ENCODE measurements at places on chromosomes 5 and 9.

- no peak for DNase-seq
These were observed 143.4 kb downstream of the GDNF start for GRCh38 chr5:37696190-37697021.

DNA sequence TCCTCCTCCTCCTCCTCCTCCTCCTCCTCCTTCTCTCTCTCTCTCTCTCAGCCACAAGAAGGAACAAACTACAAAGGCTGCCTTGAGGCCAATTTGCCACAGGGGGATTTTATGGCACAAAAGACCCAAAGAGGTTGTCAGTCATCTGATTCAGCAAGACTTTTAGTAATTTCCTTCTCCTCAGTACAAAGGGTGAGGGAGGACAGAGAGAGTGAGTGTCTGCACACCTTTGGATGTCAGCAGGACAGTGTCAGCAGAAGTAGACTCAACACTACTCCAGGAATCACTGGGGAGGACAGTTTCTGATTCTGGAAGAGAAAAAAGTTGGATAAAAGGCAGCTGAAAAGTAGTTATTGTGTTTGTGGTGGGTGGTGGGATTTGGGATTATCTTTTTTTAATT, 13.6 kb downstream of the TIMD4 start:
- DNase-seq = no peak

DNA sequence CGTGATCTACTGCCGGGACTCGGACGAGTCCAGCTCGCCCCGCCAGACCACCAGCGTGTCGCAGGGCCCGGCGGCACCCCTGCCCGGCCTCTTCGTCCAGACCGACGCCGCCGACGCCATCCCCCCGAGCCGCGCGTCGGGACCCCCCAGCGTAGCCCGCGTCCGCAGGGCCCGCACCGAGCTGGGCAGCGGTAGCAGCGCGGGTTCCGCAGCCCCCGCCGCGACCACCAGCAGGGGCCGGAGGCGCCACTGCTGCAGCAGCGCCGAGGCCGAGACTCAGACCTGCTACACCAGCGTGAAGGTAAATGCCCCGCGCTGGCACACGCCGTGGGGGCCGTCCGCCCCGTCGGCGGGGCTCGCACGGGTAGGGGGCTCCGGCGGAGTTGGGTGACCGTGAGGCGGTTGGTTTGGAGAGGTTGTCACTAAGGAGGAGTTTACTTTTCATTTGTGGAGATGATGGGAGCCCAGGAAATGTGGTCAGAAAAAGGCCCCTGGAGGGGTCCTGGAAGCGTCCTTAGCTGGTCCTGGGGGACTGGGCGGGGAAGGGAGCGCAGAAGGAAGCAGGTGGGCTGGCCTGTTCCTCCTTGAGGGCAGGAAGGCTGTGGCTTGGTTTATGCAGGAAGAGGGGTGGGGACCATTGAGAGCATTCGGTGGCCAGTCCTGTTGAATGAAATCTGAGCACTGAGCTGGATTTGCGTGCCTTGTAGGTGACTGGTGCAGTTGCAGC, 647 bp downstream of the PDE8B start:
- DNase-seq = no peak

- DNase-seq = no peak
These were observed 320.3 kb downstream of the ACTL7B start for GRCh38 chr9:108535526-108535925.

- no peak for DNase-seq
These were observed 21.0 kb upstream of the UBE2QL1 start for GRCh38 chr5:6427694-6428093.

DNA sequence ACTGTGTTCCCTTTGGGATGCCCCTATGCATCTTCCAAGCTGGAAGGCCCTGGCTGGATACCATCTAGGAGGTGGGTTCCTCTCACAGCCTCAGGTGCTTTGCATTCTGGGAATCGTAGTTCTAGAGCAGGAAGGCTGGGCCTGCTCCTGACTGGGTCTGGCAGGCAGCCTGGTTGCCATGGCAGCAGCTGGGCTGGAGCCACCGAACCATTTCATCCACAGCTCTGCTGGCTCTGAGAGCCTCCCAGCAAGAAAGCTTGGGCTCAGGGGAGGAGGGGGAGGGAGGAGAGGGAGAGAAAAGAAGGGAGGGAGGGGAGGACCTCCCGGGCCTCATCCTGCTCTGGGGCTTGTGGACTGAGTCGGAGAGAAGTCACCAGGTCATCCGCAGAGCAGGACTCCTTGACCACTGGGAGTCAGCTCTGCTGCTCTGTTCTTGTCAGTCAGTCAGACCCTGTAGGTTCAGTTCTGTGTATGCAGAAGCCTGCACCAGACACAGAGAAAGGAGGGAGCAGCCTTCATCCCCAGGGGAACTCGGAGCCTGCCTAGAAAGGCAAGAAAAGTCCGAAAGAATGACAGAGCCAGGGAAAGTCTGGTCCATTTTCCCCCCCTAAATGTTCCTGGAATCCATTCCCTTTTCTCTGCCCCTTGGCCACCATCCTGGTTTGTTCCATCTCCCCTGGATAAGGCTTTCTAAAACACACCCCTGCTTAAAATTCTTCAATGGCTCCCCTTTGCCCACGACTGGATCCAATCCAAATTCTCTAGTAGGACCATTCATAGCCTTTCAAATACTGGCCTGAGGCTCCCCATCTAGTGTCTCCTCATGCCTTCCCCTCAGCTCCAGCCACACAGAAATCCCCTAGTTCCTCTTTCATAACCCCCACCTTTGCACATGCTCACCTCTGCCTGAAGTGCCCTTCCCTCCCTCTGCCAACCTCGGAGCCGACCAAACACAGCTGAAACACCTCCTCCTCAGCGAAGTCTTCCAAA, 65.4 kb upstream of the ARAP3 start:
- DNase-seq = peak; percentile 35

DNA sequence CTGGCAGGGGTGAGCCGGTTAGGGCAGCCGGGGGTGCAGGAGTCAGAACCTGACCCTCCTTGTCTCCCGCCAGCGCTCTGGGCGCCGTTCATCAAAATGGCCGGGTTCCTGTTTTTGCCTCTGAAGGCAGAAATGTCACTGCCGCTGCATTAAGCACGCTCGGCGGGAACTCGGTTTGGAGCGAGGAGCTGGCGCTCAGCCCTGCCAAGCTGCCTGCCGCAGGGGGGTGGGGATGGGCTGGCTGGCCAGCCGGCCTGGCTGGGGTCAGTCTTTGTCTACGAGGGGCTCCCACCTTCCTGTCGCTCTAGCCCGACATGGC, 63.7 kb downstream of the CXXC5 start:
- DNase-seq = no peak

GRCh38 chr5:81795666-81796065, 44.8 kb upstream of the SSBP2 start:
- no peak for DNase-seq

- DNase-seq = no peak
These were observed 33.9 kb downstream of the HABP4 start for GRCh38 chr9:96483733-96484390.

DNA sequence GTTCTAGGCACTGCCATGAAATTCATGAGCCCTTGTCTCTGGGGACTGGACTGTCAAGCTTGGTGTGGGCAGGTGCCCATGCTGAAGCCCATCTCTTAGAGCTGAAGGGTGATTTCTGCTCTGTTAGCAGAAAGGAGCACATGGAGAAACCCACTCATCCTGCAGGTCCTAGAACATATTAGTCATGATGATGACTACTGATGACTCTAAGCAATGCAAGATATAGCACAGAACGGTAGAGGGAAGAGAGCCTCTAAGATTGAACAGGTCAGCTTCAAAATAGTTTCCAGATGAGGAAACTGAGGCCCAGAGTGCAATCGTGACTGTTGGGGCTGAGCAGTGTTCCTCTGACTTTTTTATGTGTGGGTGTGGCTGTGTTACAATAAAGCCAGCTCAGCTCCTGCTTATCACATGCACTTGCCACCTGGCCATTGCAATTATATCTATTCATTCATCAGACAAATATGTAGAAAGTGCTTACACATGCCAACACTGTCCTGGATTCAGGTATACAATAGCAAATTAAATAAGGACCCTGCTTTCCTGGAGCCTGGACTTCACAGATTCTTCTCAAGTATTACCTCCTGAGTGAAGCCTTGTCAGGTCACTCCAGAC, 140.2 kb upstream of the BRINP1 start:
- no peak for DNase-seq

- no peak for DNase-seq
These were observed 77.8 kb downstream of the TENT4A start for GRCh38 chr5:6791031-6791430.

GRCh38 chr5:150801117-150801927, 22.8 kb downstream of the SMIM3 start:
- DNase-seq = no peak

- no peak for DNase-seq
These were observed 57.0 kb downstream of the TRPC7 start for GRCh38 chr5:136308212-136308795.

DNA sequence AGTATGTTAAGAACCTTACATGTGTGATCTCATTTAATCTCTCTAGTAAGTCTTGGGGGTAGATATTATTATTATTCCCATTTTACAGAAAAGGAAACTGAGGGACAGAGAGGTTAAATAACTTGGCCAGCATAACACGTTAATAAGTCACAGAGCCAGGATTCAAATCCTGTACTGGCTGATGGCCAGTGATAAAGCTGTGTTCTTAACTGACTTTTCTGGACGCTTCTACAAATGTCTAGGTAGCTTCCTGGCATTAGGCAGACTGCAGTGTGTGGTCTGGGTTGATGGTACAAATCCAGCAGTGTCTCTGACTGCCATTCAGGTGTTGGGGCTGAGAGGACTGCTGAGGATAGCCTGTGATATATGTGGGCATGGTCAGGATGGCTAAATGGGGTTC, 125.8 kb upstream of the CXCL14 start:
- no peak for DNase-seq

DNA sequence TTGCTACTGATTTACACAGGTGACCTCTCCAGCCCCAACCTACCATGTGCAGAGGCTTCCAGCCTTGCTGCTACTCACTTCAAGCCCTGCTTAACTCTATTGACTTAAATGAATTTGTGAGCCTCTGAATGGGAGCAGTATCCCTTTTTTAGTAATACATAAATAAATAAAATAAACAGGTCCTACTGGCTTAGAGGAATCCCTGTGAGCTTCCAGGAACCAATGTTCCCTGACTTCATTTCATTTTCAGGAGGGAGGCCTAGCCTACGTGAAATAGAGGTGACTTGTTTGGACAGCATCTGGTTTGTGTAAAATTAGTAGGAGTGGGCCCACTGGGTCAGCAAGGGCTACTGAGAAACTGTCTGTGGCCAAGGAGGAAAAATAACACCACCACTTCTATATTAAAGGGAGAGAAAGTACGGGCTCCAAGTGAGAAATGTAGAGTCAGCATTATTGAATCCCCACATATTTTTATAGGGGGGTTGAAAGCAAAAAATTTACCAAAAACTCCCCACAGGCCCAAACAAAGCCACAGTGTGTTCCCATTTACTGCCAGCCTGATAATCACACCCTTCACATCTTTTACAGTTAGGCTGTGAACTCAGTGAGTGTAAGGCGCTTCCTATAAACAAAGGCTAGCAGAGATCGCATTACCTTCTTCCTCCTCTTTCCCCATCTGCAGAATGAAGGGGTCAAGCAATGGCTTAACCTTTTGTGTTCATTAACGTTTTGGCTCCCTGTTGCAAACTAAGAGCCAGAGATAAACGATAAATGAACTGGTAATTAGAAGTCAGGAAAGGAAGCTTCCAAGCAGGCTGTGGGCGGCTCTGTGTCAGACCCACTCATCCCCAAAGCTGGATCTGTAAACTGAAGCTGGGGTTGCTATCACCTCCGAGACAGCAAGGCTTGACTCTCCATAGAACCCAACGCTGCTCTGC, 138.8 kb upstream of the LIFR start:
- DNase-seq = no peak

- no peak for DNase-seq
These were observed 18.9 kb downstream of the AMBP start for GRCh38 chr9:114059047-114059803.

DNA sequence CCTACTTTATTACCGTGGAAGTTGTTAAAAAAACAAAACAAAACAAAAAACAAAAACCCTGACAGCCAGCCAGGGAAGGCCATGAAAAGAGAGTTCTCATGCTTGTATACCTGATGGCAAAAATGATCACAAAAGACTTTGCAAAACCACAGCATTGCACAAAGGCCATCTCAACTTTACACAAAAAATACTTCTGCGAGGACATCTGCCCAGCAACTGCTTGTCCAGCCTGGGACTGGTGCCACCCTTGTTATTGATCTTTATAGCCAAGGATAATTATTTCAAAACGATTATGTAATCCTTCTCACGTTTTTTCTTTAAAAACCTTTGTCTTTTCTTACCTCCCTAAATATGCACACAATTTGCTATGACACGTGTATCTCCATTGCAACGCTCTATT, 42.2 kb upstream of the SLC28A3 start:
- no peak for DNase-seq

- no peak for DNase-seq
These were observed 14.8 kb upstream of the EXOC3 start for GRCh38 chr5:428219-428618.

DNA sequence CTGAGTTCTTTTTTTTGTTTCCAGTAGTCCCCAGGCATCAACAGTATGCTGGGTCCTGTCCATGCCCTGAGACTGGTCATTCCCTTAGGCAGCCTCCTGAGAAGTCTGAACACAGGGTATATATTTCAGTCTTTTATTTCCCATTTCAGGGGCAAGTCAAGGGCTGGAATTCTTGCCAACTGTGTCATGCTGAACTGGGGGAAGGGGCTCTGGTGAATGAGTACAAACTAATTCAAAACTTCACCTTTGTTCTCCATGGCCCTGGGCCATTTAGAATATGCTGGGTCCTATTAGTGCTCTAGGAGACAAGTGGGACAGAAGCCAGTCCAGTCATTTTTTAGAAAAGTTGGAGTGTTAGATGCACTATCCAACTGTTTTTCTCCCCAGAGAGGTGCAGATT, 170.3 kb downstream of the TMC1 start:
- DNase-seq = no peak

- no peak for DNase-seq
These were observed at the start of gene SMIM33 for GRCh38 chr5:139470821-139471300. Gene SMIM33 (plus strand): TSS chr5:139471004. CDS start chr5:139471122, 118 bp downstream.

GRCh38 chr5:72921886-72922285, 34.0 kb upstream of the FCHO2 start:
- no peak for DNase-seq

- no peak for DNase-seq
These were observed 33.3 kb downstream of the RICTOR start for GRCh38 chr5:39040875-39041274.

DNA sequence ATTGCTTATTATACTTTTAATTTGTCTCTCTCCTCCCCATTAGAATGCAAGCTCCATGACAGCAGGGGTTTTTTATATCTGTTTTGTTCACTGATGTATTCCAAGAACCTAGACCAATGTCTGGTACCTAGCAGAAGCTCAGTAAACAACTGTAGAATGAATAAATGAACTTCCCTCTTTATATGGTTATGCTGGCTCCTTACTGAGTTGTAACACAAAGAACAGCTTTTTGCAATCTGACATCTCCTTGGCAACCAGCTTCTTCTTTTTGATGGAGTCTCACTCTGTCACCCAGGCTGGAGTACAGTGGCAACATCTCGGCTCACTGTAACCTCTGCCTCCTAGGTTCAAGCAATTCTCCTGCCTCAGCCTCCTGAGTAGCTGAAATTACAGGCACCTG, 13.6 kb downstream of the TRMO start:
- DNase-seq = no peak
